ENCODE measurements at places on chromosomes 1 and 21.

- DNase-seq, result no peak
These were observed at the start of gene KRTAP10-10 for GRCh38 chr21:44637018-44637850. TSS of gene KRTAP10-10 (plus strand) at chr21:44637356. CDS start at chr21:44637418, 62 bp downstream.

- DNase-seq, result no peak
These were observed 16.7 kb upstream of the TRIM63 start for GRCh38 chr1:26084091-26084561.

DNA sequence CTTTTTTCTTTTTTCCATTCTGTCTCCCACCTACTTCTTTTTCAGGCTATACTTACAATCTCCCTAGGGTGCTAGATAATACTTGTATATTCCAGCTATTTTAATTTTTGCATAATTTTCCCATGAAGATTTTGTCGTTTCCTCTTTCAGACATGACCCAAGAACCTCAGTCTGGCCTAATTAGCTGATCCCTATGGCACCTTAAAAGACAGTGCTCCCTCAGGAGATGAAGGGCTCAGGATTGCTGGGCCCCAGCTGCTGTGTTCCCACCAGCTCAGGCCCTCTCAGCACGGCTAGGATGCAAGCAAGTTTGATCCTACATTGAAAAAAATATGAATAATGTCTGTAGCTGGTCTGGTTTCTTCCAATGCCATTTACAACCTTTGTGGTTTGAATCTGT lies 55.0 kb upstream of the RGS5 start:
- no peak for DNase-seq

GRCh38 chr21:27224169-27224568 lies 257.3 kb upstream of the ADAMTS5 start:
- DNase-seq, result no peak

- DNase-seq, result no peak
These were observed 32.5 kb upstream of the SLC44A5 start for GRCh38 chr1:75643460-75643859.

DNA sequence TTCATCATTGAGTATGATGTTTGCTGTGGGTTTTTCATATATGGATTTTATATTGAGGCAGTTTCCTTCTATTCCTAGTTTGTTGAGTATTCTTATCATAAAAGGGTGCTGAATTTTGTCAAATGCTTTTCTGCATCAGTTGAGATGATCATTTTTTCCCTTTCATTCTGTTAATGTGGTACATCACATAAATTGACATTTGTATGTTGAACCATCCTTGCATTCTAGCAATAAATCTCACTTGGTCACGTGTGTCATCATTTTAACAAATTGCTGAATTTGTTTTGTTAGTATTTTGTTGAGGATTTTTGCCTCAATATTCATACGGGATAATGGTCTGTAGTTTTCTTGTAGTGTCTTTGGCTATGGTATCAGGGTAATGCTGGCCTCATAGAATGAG lies 19.9 kb downstream of the TTC34 start:
- no peak for DNase-seq

GRCh38 chr1:50969611-50970508 lies at the start of gene CDKN2C:
TSS of gene CDKN2C (plus strand) at chr1:50970245. CDS start at chr1:50970369, 124 bp downstream.
- DNase-seq, result no peak

DNA sequence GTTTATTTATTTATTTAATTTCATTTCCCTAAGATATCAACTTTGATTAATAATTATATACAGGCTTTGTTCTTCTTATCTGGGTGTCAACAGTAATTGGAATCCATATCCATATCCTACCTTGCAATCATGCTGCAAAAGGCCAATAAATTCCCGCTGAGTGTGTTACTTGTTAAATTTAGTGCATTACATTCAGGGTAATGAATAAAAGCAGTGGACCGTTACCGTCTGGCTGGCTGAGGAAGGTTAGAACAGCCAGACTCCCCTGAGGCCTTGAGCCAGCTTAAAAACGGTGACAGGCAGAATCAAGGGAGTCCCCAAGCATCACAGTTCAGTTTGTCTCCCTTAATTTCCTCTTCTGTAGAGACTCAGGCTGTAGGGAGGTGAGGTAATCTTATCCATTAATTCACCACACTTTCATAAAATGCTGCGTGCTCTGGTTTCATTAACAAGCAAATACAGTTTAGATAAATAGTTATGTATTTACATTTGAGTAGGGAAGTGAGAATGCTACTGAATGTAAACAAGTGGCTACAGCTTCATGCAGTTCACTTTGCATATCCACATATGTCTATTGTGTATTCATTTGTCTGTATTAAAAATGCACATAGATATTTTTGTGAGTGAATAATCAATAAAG lies 888.2 kb upstream of the CXADR start:
- no peak for DNase-seq

- DNase-seq, result no peak
These were observed 108.2 kb downstream of the LTN1 start for GRCh38 chr21:28884481-28884880.

DNA sequence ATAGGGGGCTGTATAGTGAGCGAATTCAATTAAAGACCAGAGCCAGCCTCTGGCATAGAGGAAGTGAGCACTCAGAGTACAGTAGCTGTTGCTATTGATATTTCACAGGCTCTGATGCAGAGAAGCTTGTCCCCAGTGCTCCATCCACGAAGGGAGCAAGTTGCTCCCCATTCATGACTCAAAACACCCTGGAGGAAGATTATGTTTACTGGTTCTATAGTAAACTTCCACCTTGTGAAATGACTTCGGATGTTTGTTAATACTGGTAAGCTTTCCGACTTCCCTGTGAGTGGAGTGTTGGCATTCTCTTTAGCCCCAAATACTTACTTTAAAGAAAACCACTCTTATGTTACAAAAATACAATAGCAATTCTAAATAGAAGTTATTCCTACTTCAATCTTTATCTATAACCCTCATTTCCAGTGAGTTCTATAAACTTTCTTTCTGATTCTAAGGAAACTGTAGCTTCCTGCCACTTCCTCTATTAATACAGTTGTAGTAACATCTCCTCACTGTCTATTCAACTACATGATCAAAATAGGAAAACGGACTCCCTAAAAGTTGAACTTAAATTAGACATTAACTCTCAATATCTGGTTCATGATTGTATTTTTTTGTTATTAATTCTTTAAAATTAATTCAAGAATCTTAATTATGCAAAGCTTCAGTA lies 46.4 kb downstream of the ZNF281 start:
- DNase-seq, result no peak

GRCh38 chr1:118650107-118650807 lies 337.9 kb downstream of the TBX15 start:
- no peak for DNase-seq

GRCh38 chr1:116312681-116313069 lies 60.4 kb upstream of the ATP1A1 start:
- no peak for DNase-seq

DNA sequence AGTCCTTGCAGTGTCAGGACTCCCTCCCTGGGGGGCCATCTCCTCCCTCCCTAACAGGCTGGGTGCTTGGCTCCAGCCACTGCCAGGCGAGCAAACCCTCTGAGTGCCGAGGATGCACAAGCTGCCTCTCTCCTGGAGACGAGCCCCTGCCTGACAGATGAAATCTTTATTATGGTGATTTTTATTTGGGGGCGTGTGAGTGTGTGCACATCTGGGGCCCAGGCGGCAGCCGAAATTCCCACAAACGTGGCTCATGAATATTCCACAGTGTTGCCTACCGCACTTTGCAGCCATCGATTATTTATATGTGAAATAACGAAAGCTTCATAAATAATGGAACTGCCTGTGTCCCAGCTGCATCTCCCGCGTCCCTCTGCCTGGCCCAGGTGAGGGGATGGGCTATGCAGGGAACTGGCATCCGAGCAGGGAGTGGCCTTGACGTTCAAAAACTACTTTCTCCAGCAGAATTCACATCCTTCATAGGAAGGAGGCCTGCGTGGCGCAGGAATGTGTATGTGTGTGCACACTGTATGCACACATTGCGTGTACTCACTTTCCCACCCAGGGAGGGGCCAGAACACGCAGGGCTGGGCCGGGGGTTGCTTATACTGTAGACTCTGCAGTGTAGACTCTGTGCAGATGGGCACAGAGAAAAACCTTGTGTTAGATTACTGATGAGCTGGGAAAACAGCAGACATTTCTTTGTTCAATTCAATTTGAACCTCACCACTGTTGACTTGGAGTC lies 73.1 kb downstream of the UBIAD1 start:
- no peak for DNase-seq

- no peak for DNase-seq
These were observed 7.8 kb downstream of the GNPAT start for GRCh38 chr1:231248778-231249177.

DNA sequence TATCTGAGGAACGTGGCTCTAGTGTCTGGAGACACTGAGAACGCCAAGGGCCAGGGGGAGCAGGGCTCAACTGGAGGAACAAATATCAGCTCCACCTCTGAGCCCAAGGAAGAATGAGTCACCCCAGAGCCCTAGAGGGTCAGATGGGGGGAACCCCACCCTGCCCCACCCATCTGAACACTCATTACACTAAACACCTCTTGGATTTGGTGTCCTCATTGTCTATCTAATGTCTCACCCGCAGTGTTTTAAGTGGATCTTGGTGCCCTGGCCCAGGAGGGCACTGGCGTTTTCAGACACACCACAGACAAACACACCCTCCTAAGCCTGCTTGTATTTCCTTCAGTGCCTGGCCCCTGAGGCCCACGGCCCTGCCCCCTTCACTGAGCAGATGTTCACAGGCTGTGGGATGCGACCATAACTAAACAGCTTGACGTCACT lies 2.2 kb upstream of the FALEC start:
- no peak for DNase-seq

- no peak for DNase-seq
These were observed 8.9 kb downstream of the COL16A1 start for GRCh38 chr1:31694964-31695313.

- DNase-seq, result no peak
These were observed 37.7 kb upstream of the BCL10 start for GRCh38 chr1:85313888-85314696.

DNA sequence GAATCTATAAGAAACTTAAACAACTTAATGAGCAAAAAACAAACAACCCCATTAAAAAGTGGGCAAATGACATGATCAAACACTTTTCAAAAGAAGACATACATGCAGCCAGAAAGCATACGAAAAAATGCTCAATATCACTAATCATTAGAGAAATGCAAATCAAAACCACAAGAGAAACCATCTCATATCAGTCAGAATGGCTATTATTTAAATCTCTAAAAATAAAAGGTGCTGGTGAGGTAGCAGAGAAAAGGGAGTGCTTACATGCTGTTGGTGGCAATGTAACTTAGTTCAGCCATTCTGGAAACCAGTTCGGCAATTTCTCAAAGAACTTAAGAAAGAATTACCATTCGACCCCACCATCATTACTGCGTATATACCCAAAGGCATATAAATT lies 147.7 kb downstream of the FAF1 start:
- DNase-seq, result no peak

DNA sequence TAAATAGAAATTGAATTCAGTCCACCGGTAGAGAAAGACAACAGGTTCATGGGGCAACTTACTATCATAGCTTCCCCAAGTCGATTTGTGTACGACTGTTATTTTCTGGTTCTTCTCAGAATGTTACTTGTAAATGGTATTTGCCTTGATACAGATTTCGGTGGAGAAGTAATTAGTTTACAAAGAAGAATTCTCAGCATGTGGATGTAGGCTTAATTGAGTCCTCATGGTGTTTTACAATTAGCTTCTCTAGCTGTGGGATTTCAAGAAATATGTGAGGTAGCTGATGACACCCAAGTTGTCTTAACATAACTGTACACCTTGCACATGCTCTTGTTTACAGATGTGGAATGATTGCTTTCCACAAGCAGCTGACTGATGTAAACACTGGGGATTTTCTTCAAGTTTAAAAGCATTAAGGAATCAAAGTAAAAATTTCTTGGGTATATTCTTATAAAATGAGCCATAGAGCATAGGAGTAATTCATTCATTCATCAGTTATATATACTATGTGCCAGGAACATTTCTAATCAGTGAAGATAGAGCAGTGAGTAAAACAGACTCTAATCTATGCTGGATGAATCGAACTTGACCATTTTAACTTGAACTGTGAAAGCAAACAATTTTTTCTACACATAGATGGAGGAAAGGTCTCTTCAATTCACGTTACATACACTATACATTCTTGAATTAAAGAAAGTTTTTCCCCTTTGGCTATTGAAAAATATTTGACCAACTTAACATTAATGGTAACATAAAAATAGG lies 1.4 kb downstream of the MACO1 start:
- no peak for DNase-seq

DNA sequence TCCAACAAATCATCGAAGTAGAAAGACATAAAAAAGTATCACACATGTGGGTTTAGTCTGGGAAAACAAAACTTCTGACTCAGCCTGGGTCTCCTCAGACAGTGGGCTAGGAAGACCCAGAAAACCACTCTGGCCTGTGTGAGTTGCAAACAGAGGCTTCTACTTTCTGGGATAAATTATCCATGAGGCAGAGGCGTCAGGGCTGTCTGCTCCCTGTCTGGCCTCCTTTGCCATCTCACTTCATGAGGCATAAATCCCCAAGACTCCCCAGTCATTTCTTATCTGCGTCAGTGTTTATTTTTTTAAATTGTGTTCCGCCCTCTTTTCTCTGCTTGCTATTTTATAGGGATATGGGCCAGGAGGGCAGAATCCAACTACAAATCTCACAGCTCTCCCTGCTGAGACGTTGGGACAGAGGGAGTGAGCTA lies 80.6 kb upstream of the TRABD2B start:
- no peak for DNase-seq

DNA sequence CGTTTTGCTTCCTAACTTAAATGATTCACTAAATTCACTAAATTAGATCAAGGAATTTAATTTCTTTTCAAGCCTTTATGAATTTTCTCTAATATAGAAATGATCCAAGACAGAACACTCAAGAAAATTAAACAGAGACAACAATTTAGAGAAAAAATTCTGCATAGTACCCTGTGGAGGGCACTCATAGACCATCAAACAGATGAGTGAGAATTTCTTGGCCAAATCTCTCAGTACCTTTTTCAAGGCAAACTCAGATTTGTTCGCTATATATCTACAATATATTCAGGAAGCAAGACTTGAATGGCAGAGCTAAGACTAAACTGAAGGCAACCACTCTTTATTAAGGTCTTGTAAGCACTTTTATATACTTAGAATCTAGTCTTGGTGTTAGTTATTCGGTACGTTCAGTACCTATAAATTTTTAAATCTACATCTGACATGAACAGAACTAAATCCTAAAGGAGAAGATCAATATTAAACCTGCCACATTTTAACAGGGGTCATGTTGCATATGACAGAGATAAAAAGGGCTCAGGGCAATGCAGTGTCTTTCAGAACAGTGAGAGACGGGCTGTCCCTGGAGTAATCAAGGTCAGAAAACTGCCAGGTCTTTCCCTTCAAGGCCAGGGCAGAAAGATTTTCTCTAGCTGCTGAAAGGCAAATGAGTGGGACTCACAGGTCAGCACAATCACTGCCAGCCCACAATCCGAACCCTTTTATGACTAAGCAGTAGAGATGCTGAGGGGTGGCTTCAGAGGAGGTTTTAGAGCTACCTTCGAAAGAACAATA lies 118.8 kb upstream of the TMPRSS15 start:
- DNase-seq, result no peak

- DNase-seq, result no peak
These were observed 60.2 kb downstream of the TRABD2B start for GRCh38 chr1:47936916-47937551.

GRCh38 chr1:15212216-15212953 lies 34.6 kb upstream of the FHAD1 start:
- no peak for DNase-seq

GRCh38 chr1:44315521-44315920 lies 39.5 kb downstream of the ERI3 start:
- no peak for DNase-seq

- no peak for DNase-seq
These were observed 2.4 kb upstream of the ELAPOR1 start for GRCh38 chr1:109111386-109112055.

All from cortex of kidney (tissue), 1 donor.